ENCODE measurements at places on chromosomes 6 and 20. TPM values are rescaled to one million over a fixed set of nuclear protein-coding genes. Genes with fewer than 3 reads are reported as not detected.

GSTA3 gene
- not detected for total RNA-seq

SLC22A3 gene
- total RNA-seq: 2.9 TPM

BMP7 gene
- 26.2 TPM for total RNA-seq

BMP2 gene
- 4.0 TPM for total RNA-seq

MUC21 gene
- not detected for total RNA-seq

Data from dorsolateral prefrontal cortex (tissue), 122 donors.